Thyroid gland (tissue), 4 donors: ENCODE measurements at places on chromosomes 5 and 9.

DNA sequence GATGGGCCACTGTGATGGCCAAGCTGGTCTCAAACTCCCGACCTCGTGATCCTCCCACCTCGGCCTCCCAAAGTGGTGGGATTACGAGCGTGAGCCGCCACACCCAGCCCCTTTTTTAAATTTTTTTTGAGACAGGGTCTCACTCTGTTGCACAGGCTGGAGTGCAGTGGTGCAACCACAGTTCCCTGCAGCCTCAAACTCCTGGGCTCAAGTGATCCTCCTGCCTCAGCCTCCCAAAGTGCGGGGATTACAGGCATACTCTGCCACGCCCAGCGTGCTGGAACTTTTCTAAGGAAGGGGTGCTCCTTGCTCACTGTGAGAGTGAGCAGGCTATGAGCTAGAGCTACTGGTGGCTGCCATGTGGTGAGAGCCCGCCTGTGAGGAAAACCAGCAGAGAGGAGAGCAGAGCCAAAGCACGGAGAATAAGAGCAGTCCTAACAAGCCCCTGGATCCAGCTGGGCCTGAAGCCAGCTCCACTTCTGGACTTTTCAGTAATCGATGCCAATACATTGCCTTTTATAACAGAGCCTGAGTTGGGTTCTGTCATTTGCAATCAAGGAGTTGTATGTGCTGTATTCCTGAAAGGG is 75.5 kb upstream of the UNC5A start:
- DNase-seq = no peak

- DNase-seq = no peak
Measured at GRCh38 chr9:2158766-2159430, 143.8 kb downstream of the SMARCA2 start.

DNA sequence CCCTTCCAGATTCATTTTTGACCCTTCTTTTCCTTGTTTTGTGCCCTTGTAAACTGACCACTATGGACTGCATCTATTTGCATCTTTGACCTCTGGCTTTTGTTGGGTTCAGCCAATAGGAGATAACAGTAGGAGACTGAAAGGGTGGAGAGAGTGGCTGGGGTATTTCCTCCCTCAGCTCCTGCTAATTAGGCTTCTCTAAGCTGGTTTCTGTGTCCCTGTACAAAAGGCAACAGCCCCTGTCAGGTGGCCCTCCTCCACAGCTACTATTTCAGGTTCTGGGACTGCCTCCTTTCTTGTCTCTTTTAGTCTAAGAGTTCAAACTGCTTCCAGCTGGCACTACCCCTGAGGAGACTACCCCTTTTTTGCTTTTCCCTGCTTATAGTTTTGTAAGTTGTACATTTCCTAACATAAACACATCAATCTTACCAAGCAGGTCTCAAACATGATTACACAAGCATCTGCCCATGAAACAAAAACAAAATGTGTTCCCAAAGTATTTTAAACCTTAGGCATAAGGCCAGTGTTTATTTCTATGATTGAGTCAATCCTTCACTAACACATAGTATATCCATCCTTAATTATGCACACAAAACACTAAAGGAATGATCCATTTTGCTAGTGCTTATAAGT is 262.0 kb upstream of the TRPM3 start:
- no peak for DNase-seq

GRCh38 chr9:126117158-126117425 is 209.5 kb upstream of the MVB12B start:
- DNase-seq = no peak

DNA sequence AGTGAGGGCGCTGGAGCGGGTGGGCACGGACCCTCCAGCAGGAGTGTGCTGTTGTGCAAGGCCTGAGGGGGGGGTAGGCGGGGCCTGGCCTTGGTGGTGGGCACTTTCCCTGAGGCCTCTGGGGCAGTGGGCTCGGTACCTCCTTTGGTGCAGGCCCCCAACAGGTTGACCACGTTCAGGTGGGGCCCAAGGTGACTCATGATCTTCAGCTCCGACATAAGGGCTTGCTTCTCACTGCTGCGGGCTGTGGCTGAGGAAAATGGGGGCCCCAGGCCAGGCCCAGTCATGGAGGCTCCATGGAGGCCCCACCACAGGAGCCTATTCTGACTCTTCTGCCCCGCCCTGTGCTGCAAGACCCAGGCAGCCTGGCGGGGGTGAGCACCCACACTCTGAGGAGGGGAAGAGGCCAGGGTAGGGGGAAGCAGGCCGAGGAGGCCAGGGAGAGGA is 31.5 kb downstream of the PDGFRB start:
- no peak for DNase-seq

GRCh38 chr5:189486-189885 is 1.8 kb upstream of the LRRC14B start:
- DNase-seq = no peak

- no peak for DNase-seq
Measured at GRCh38 chr5:74766418-74766848, 484 bp downstream of the GFM2 start.

DNA sequence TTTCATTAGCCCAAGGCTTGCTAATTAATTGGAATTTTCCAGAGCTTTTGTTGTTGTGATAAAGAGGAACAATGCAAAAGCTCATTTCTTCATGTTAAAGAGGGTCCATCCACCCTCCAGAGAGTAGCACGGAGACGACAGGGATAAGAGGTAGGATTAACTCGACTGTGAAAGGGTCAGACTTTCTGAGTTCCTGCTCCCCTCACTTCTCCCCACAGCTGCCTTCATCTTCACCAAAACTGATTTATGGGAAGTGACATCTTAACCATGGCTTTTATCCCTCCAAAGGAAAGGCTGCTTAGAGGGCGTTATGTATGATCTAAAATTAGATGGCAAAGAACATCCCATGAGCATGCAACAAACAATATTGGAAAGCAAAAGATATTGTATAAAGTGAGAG is 135.5 kb downstream of the GLIS3 start:
- no peak for DNase-seq

GRCh38 chr5:111143910-111144309 is 51.8 kb downstream of the WDR36 start:
- peak; percentile 9 for DNase-seq

DNA sequence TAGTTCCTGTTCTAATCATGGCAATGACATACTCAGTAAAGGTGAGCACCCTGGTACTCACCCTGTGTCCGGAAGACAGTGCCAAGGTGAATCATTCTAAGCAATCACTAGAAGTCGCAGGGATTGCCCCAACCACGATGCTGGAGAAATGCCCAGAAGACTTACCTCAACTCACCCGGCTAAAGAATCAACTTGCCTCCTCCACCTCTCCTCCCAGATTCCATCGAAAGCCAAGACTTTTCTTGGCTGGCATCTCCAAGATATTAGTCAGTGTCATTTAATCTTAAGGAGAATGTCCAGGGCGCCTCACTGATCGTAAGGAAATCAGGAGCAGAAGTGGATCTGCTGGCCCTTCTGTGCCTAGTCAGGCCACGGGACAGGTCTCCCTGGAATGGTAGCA is 204.9 kb downstream of the ERCC6L2 start:
- DNase-seq = no peak

DNA sequence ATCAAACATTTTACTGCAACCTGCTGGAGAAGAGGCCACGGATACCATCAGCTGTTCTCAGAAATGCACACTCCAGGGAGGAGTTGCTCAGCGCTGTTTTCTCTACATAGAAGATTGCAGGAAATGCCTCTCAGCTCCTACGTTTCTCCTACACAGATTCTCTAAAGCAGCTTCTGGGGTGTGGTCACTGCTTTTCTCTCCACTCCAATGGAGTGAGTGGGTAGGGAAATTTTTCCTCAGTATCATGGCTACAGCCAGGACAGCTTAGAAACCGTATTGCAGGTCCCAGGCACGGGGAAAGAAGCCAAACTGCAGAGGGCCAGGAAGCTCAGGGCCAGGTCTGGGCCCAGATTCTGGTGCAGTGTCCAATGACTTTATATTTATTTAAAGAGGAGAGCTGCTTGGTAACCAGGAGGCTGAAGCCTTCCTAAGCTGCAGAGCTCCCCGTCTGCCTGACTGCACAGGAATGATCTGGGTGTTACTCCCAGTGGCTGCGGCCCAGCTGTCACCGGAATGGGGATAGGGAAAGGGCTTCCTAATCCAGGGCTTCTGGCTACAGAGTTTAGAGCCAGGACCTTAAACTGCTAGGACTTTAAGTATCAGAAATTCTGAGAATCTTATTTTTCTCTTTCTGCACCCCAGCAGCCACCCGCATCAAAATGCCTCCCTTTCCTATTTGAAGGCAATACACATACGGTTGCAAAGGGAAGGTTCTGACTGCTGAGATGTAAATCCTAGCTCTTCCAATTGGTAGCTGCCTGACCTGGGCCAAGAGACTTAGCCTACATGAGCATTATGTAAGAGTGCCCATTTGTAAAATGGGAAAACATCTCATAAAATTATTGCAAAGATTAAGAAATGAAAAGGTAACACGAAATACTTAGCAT is 1.4 kb upstream of the SPTAN1 start:
- DNase-seq = peak; percentile 84

- no peak for DNase-seq
Measured at GRCh38 chr5:76351176-76351575, 51.9 kb upstream of the IQGAP2 start.

- DNase-seq = peak; percentile 15
Measured at GRCh38 chr5:36177715-36178523, 26.0 kb downstream of the SKP2 start.

- DNase-seq = peak; percentile 10
Measured at GRCh38 chr9:124594225-124594624, 87.0 kb upstream of the NR5A1 start.

GRCh38 chr5:142445266-142445665 is 120.4 kb upstream of the SPRY4 start:
- no peak for DNase-seq

- DNase-seq = peak; percentile 97
Measured at GRCh38 chr5:178279723-178280438, 47.3 kb upstream of the PHYKPL start.

GRCh38 chr5:6885581-6885980 is 172.3 kb downstream of the TENT4A start:
- no peak for DNase-seq

DNA sequence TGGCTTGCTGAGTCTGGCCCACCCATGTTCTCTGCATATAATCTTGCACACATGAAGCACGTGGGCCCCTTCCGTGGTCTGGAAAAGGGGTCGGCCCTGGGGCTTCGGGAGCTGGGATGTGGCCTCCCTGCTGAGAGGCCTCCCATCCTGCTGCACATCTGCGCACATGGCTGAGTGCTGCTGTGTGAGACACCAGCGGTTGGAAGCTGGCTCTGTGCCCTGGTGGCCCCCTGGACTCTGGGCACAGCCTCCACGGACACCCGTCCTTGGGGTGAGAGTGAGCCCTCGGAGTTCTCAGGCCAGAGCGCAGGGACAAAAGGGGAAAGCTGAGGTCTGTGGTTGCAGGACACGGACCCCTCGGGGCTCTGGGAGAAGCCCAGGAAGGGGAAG is 115.8 kb downstream of the RXRA start:
- no peak for DNase-seq

DNA sequence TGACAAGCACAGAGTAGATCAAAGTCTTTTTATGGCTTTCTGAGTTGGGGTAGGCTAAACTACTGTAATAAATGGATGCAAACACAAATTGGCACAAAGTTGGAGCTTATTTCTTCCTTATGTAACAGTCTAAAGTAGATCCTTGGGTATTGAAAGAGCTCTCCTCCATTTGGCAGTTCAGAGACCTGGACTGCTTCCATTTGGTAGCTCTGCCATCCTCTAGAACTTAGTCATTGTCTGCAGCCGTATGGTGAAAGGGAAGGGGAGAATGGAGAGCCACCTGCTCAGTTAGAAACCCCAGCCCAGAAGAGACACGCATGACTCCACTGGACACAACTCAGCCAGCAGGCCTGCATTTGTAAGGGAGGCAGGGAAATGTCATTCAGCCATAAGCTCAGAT is 345.0 kb downstream of the DMAC1 start:
- no peak for DNase-seq

GRCh38 chr5:57332361-57332760 is 150.2 kb downstream of the ACTBL2 start:
- no peak for DNase-seq

DNA sequence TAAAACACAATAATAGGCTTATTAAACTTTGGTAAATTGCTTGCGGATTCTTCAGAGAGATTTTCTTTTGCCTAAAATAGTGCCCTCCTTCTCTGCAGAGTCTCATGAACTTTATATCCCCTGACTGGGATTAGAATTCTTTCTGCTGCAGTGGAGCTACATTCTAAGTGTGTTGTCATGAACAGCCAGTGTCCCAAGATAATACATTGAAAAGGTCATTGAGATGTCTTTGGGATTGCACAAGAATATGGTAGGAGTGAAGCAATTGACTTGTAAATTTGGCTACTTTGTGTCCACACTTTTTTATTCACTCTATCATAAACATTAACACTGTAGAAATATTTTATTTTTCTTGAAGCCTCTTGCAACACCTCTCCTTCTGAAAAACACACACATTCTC is 604.5 kb downstream of the GABRG2 start:
- DNase-seq = no peak

- DNase-seq = no peak
Measured at GRCh38 chr5:93954421-93955069, 213.1 kb upstream of the POU5F2 start.

DNA sequence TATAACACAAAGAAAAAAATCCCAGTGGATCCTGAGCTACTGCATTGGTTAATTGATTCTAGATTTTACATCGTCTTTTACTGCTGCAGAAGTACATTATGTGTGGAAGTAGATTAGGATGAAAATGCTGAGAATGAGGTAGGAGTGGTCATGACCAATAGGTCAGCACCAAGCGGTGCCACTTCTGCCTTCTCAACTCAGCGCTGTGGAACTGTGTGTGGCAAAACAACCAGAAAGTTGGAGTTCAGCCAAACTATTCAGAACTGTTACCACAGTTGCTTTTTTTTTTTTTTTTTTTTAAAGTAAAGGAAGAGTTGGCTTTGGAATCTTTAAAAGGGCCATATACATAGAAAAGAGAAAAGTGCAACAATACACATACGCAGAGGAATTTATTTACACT is 24.2 kb downstream of the POU5F2 start:
- peak; percentile 81 for DNase-seq

GRCh38 chr5:66377747-66378146 is 218.4 kb upstream of the MAST4 start:
- no peak for DNase-seq

GRCh38 chr5:131635684-131636572 is 899 bp upstream of the RAPGEF6 start:
- no peak for DNase-seq

- DNase-seq = no peak
Measured at GRCh38 chr5:150731669-150732242, 27.1 kb downstream of the DCTN4 start.

- DNase-seq = no peak
Measured at GRCh38 chr9:122302237-122303093, 37.8 kb downstream of the MRRF start.

GRCh38 chr9:94872891-94873511 is 146.5 kb downstream of the AOPEP start:
- no peak for DNase-seq

DNA sequence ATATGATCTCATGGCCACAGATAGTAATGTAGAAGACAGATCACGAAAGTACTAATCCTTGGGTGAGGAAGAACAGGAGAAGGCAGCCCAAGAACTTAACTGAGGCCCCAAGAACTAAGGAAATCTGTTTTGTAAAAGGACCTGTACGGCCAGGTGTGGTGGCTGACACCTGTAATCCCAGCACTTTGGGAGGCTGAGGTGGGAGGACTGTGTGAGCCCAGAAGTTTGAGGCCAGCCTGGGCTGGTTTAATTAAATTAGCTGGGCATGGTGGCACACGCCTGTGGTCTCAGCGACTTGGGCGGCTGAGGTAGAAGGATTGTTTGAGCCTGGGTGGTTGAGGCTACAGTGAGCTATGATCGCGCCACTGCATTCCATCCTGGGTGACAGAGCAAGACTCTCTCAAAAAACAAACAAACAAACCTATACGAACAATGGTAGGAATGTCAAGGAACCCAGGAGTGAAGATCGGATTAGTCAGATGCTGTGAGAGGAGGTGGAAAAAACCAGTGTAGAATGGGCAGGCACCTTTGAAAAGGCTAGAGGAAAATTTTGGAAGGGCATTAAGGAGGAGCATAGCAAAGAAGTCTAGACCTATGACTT is 283.8 kb upstream of the DMRT1 start:
- no peak for DNase-seq
